Fibroblast of the conjunctiva (primary cell): ENCODE measurements at places on chromosomes 4 and X.

DNA sequence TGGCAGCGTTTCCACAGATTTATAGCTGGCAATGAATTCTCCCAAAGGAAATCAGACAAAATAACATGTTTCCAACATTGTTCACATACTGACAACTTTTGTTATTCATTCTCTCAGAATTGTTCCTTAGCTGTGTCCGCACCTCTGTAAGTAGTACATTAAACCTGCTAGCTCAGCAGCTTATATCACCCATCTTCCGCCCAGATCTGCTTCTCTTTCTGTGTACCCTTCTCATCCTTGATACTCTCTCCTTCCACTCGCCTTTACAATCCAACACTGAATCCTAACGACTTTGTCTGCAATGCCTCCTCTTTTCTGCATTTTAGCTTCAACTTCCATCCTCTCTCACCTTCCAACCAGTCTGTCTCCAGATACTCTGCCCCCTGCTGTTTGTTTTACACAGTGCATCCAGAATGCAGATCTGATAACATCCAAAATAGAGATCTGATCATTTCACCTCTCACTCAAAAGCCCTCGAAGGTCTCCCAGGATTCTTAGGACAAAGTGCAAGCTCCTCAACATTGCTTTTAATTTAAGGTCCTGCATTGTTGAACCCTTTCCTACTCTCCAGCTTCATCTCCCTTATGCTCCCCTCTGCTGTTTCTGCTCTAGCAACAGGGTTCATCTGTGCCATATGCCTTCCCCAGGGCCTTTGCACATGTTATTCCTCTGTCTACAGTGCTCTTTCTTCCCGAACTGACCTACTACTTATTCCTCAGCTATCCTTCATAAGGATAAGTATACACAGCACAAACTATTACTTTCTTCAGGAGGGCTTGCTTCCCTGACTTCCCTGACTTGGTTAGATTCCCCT, 67.3 kb upstream of the VBP1 start:
- peak; percentile 4 for DNase-seq

- DNase-seq, result no peak
Observed at GRCh38 chr4:114783215-114783595, 184.6 kb downstream of the UGT8 start.

- no peak for DNase-seq
Observed at GRCh38 chrX:100687128-100687527, 43.1 kb downstream of the SRPX2 start.

DNA sequence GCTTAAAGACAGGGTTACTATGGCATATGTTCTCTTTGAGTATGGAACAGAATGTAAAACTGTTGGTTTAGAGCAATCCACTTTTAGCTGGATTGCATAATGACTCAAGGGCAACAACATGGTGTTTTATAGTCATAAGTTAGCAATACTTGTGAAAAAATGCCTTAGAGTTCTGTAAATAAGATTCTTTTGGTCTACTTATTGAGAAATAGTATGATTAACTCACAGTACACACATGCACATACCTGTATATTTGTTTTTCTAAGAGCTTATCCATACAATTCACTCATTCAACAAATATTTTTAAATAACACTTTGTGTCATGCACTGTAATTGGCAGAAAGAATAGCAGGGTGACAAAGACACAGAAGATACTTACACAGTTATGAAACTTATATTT, 1415.5 kb downstream of the PCDH7 start:
- DNase-seq, result peak; percentile 27

DNA sequence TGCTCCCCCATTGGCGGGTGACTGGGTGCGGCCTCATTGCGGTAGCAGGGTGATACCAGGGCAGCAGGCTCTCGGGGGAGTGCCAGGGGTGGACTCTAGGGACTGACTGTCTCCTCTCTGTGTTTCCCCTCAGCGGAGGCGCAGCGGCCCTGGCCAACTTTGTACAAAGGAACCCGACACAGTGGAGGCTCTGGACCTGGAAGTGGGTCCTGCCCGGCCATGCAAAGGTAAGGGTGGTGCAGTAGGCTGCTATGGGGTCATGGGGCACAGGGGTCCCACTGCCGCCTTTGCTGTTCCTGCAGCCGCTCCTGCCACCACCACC, 16.3 kb downstream of the SULT1B1 start:
- DNase-seq, result no peak

DNA sequence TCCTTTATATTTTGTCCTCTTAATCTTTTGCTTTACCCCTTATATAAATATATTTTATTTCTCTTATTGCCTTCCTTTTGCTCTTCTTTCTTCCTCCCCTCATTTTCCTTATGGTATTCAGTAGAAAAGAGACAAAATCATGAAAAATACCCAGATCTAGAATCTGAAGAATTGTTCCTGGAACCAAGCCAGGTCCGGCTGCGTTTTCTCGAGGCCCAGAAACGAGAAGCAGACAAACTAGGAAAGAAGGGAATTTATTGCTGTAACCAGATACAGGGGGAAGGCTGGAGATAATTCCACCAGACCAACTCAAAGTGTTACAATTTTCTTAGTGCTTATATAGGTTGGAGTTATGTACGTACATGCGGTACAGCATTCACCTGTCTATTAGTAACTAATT, 328.7 kb downstream of the GABRG1 start:
- no peak for DNase-seq

- no peak for DNase-seq
Observed at GRCh38 chr4:140315019-140315418, 58.4 kb upstream of the SCOC start.

GRCh38 chrX:13028871-13029636, 15.4 kb downstream of the FAM9C start:
- no peak for DNase-seq

DNA sequence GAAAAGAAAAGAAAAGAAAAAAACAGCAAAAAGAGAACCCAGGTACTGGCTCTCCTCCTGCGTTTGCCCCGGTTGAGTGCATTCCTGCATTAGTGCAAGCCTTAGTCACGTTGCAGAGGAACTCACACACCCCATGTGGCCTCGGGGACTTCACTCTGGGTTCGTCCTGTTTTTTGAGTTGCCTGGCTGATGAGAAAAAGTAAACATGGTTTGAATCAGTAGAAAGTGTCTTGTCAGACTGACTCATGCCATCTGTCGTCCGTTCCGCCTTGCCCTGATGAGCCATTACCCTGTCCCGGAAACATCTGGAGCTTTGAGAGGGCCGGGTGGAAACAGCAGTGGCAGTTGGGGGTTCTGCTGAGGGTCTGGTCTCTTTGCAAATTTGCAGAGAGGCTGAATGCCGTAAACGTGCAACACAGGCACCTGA, 16.3 kb downstream of the CD99 start:
- peak; percentile 75 for DNase-seq

- no peak for DNase-seq
Observed at GRCh38 chrX:1334854-1335253, 1.7 kb upstream of the IL3RA start.

DNA sequence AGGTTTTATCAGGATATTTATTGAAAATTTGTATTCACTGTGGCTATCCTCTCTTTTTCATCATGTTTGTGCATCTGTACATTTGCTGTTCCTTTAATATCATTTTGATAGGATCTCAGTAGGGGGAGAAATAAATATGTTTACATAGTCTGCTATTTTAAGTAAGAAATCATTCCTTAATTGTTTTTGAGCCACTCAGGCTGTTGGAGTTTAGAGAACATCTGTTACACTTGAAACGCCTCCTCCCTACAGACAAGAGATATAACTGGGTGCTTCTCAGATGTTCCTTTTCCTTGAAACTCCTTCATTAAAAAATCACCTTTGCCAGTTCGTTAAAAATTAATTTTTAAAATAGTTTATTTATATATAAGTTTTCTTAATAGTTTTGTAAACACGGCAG, 59.4 kb downstream of the QRFPR start:
- no peak for DNase-seq

DNA sequence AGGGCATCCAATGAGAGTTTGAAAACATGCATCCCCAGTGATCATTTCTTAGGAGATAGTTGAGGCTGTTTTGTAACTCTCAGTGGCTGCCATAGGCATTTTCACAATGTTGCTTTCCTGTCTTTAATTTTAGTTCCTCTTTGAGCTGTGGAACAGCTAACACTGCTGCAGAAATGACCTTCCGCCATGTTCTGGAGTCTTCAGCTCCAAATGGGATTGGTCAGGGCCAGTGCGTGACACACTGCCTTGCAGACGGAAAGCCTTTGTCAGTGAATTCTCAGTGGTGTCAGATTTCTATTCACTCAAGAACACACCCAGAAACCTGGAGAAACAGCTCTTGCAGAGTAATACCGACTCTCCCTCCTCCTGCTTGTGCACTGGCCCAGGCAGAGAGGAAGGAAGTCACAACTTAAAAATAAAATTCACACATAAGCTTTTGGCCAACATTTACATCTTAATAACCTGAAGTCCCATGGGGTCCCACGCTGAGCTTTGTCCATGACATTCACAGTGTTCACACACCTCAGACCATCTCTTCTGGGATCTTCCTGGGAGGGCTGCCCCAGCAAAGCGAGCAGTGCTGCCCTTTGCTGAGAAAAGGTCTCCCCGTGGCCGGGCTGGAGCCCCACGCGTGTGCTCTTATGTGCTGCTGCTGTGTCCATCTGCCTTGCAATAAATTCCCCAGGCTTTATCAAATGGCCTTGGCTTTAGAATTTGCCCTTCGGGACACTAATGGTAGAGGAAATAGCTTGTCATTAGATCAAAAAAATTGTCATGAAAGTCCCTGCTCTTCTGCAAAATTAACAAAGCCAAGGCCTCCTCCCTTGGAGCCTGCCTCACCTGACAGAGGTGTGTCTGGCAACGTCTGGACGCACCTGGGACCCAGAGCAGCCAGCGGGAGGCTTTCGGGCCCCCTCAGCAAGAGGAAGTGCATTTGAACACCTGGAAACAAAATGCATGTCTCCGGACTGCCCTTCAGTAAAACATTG, 126.8 kb downstream of the IRF2 start:
- DNase-seq, result peak; percentile 31

DNA sequence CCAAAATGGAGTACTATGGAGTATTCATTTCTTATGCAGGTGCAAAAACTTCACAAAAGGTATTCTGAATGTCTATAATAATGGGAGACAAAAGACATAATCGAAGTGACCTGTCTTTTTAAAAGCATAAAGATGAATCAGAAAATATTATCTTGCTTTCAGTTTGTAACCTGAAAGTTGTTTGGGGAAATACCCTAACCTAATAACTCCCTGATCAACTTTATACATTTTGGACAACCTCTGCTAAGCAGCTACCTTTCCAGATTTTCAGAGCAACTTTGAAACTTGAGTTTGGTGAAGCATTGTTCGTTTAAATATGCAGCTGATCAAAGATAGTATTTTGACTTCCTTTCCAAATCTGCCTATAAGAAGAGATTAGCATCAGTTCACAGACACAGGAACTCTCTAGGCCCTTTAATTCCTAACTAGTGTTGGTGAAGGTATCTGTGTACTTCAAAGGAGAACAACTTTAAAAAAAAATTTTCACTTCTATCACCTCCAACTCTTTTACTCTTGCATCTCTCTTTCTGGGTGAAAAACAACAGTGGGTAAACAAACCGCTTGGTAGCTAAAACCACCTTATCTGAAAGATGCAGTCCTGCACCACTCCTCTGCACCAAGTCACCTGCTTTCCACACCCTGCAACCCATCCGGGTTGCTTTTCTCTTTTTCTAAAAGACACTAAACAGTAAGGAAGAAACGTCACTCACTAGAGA, 26.5 kb downstream of the CD40LG start:
- no peak for DNase-seq

DNA sequence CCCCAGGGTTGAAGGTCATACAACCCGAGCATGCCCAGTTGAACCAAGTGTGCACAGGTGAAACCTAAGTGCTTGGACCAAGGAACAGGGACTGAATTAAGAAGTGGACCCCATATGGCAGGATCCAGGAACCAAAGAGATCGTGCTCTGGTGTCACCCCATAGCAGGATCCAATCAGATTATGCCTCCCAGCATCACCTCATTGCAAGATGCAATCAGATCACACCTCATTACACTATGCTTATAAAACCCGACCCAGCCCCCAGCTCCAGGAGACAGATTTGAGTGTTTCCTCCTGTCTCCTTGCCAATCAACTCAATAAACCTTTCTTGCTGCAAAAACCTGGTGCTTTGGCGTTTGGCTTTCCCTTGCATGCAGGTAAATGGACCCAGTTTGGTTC, 37.6 kb downstream of the EFHC2 start:
- no peak for DNase-seq

DNA sequence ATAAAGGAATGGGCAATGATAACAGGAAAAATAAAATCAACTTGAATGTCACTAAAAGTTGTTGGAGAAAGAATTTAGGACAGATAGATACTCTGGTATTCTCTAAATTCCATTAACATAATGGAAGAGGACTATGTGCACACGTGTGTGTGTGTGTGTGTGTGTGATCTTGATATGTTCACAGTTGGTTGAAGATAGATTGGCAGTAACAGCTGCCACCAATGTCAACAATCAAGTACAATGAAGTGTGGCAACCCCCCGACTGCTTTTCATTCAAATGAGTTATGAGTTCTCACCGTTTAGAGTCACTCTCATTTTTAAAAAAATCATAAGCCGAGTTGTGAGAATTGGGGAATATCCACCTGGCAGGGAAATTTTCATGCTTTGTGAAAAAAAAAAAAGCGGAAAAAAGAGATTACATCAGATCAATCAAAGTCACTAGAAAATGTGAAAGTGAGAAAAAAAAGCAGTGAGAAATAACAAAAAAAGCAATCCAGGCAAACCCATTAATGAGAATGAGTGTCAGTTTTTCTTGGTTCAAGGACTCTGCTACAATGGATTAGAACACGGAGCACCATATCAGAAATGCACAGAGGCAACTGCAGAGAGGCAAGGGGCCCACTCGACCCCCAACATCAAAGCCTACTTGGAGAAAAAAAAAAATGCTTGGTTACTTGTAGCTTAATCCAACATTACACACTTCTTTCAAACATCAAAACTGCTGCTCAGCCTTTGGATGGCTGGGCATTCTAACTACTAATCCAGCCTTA, 414.9 kb upstream of the PITX2 start:
- DNase-seq, result no peak

- DNase-seq, result no peak
Observed at GRCh38 chr4:111230265-111230664, 607.4 kb upstream of the PITX2 start.

DNA sequence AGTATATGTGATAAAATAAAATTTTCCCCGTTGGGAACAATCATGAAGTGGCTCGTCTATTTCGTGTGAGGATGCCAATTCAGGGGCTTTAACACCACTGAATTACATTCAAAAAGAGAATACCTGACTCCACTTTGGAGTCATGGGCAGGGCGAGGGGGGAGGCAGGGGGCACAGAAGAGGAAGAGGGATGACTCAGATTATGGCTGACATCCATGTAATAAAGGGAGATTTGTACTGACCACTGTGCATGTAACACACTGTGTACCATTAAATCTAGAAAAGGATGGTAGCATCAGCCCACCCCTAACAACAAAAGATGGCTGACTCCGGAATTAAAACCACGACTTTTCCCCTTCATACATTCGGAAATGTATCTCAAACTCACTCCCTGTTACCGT, 1.3 kb downstream of the SLC9A7 start:
- DNase-seq, result no peak

GRCh38 chrX:106612393-106612763, 600 bp downstream of the RADX start:
- no peak for DNase-seq
